ENCODE measurements at places on chromosomes 6 and 20.

DNA sequence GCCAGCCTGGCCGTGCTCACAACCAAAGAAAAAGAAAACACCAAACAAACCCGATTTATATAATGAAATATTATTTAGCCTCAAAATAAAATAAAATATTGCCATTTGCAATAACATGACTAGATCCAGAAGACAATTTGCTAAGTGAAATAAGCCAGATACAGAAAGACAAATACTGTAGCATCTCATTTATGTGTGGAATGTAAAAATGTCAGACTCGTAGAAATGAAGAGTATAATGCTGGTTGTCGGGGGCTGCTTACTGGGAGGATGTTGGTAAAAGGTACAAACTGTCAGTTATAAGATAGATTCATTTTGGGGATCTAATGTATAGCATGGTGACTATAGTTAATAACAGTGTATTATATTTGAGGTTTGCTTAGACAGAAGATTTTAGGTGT is 269.7 kb downstream of the THBS2 start:
- DNase-seq, result no peak

- DNase-seq, result no peak
Measured at GRCh38 chr6:167678102-167679101, 148.3 kb upstream of the AFDN start.

GRCh38 chr20:61980647-61981583 is 84.8 kb downstream of the TAF4 start:
- peak; percentile 40 for DNase-seq

DNA sequence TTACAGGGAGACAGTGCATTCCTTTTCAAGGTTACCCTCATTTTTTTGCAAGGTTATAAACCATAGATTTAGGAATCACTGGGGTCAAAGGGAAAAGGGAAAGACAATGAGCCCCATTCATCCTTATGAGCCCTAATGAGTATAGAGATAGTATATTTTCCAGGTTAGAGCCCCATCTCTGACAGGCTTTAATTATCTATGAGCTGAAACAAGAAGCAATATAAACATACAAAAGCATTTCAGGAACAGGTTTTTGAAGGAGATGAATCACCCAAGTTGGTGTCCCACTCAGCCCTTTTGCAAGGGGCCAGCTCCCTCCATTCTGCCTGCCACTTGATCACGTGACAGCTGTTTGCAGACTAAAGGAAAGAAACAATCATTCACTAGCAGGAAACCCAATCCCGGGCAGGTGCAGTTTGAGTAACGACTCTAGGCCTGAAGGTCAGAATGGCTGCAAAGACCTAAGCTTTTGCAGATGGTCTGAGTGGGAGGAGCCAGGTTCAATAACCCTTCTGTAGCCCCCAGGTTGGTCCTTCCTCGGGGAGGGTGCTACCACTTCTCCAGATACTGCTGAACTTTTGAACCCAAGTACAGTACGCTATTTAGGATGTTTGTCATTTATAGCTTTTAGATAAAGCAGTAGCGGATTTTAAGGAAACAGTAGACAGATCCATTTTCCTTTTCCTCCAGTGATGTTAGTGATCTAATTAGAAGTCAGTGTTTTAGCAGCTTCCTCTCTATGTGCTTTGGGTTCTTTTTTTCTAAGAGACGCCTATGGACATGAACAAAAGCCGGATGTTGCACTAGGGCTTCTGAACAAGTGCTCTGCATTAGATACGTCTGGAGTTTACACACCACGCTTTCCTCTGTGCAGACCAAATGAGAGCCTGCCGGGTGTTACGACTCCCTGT is 253.2 kb downstream of the SOX4 start:
- DNase-seq, result peak; percentile 9

DNA sequence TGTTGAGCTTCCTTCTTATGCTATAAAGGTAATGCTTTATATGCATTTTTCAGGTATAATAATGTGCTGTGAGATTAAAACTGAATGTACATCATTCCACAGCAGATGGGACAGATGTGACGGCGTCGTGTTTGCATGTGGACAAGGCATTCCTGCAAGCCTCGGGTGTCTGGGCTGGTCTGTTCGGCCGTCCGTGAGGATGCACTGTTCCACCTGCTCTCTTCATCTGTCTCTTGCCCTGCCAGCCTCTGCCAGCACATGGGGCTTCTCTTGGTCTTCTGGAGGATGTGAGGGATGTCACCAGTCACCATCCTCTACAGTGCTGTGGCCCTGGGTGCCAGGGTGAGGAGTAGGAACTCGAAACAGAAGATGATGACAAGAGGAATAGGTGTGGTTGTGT is 223.2 kb downstream of the ERMARD start:
- no peak for DNase-seq

DNA sequence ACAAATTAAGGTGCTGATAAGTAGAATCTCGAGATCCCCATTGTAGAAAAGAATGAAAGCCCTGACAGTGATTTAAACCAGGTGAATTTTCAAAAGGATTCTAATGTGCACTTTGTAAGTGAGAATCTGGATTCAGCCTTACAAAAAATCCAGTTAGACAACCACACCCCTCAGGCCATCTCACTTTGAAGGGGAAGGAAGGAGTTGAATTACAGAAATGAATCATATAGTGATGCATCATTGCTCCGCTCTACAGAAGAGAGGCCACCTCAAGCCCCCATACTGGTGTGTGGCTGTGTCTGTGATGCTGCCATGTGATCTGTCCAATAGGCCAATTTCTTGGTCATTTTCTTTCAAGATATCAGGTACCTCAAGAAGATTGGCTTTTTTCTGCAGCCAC is 85.5 kb upstream of the NT5E start:
- no peak for DNase-seq

- DNase-seq, result no peak
Measured at GRCh38 chr6:138088326-138088762, 18.9 kb downstream of the PERP start.

DNA sequence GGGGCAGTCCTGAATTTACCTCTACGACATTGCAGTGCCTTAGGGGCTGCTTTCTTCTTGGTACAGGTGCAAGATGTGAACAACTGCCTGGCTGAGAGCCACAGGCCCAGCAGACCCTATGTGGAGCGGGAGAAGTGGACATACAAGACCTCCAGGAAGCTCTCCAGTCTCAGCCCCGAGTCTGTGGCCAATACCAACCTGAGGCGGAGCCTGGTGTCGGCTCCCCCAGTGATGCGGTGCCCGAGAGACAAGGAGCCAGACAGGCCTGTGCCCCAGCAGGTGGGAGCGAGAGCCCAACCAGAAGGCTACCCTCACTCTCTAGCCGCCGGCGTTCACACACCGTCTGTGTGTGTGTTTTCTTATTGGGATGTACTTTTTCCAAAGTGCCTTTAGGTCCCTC is 59.6 kb downstream of the EFCAB8 start:
- DNase-seq, result no peak

- DNase-seq, result no peak
Measured at GRCh38 chr6:116767715-116768114, 2.2 kb upstream of the FAM162B start.

GRCh38 chr6:97462938-97463598 is 180.1 kb upstream of the MMS22L start:
- no peak for DNase-seq

DNA sequence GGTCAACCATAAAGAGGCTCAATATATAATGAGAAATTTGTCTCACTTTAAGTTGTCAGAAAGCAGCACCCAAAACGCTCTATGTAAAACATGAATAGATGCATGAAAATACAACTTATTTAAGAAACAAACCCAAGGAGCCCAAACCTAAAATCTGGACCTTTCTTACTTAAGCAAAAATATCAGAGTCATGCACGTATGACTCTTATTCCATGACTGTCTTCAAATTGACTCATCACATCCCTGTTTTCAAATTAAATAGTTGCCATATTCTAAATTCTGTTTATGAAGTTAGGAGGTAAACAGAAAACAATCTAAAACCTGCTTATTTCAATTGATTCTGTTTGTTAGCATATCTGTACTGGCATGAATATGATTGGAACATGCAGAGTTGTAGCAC is 42.1 kb downstream of the ANKRD6 start:
- DNase-seq, result no peak

DNA sequence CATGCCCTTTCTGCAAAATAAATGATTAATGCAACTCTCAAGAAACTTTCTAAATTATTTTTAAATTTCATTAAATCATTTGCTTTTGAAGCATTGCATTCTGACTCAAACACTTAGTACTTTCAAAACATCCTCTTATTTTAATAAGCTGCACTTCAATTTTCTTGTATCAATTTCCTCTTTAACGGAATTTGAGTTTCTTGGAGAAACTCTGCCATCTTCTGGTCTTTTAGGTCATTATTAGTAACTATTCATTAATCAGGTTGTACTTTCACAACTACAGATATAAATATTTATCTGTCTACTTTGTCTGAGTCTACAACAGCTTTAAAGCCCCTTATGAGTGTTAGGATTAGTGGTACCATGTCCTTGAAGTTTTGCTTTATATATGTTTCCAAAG is 30.2 kb downstream of the TMX4 start:
- DNase-seq, result peak; percentile 12

GRCh38 chr6:36442671-36443470 is at the start of the genes KCTD20 and PXT1:
Gene KCTD20 (plus strand): TSS chr6:36443000. CDS start chr6:36470098, 27,098 bp downstream.
Gene PXT1 (minus strand): TSS chr6:36442854. CDS start chr6:36426082, 16,772 bp downstream.
- DNase-seq, result peak; percentile 92

DNA sequence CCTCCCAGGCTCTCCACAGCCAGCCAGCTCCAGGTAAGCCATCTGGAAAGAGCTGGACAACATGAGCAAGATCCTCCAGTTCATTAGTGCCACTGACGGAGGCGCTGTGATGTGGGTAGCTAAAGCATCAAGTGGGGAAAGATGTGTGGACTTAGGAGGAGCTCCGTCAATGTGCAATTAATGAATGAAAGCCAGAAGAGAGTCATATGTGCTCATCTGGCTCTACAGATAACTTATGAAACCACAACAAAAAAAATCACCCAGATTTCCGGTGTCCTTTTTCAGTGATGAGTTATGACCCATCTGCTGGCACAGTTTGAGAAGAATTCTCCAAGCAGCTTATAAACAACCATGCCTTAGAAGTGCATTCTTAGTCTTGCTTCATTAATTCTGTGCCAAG is 311.7 kb upstream of the PLCB4 start:
- no peak for DNase-seq

DNA sequence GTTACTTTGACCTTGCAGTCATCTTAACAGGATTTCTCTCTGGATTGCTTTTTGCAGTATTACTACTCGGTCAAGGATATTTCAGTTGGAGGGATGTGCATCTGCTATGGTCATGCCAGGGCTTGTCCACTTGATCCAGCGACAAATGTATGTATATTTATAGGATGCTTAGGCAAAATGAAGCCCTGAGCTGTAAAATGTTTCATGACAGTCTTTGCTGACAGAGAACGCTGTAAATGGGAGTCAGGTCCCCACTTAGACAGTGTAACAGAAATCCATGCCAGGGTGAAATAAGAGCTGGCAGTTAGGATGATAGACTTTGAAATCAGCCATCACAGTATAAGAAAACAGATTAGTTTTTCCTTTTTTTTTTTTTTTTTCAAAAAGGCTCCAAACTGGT is 264.0 kb downstream of the LAMA2 start:
- DNase-seq, result no peak

- no peak for DNase-seq
Measured at GRCh38 chr6:84016029-84016428, 17.5 kb upstream of the MRAP2 start.

DNA sequence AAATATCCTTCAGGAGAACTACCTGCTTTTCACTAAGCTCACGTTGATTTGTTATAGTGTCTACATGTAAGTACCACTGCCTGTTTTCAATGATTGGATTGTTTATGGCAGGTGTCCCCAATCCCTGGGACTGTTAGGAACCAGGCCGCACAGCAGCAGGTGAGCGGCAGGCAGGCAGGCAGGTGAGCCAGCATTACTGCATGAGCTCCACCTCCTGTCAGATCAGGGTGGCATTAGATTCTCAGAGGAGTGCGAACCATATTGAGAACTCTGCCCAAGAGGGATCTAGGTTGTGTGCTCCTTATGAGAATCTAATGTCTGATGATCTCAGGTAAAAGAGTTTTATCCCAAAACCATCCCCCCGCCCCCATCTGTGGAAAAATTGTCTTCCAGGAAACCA is 303.3 kb downstream of the EYA4 start:
- no peak for DNase-seq

GRCh38 chr6:76057469-76057868 is 15.0 kb downstream of the IMPG1 start:
- no peak for DNase-seq

GRCh38 chr6:157068691-157069324 is 254.5 kb downstream of the TMEM242 start:
- no peak for DNase-seq

GRCh38 chr20:19855416-19855815 is 97.4 kb downstream of the RIN2 start:
- DNase-seq, result no peak

Measured in NAMALWA (cell line).